ENCODE measurements at places on chromosomes 7 and 10.

DNA sequence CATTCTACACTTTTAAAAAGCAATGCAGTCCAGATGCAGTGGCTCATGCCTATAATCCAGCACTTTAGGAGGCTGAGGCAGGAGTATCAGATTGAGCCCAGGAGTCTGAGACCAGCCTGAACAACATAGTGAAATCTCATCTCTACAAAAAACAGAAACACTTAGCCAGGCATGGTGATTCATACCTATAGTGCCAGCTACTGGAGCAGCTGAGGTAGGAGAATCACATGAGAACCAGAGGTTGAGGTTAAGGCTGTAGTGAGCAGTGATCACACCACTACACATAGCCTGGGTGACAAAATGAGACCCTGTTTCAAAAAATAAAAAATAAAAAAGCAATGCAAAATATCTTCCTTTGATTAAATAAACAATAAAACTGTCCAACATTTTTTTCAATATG is 205.2 kb downstream of the GRM8 start:
- no peak for DNase-seq

DNA sequence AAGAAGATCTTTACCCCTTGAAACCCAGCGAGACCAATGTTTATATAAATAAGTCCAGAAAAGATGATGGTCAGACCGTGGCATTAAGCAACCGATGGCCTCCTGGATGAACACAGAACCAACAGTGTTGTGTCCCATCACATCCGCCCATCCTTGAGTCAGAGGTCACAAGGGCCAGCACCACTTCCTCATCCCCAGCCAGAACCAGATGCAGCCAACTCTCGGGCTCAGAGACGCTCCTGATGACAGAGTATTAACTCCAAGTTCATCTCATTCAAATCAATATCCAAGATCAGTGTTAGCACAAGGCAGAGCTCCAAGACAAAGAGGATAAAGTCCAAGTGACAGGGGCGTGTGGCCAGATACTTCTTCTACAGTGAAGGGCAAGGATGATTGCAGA is 63.5 kb downstream of the FAM53B start:
- no peak for DNase-seq

DNA sequence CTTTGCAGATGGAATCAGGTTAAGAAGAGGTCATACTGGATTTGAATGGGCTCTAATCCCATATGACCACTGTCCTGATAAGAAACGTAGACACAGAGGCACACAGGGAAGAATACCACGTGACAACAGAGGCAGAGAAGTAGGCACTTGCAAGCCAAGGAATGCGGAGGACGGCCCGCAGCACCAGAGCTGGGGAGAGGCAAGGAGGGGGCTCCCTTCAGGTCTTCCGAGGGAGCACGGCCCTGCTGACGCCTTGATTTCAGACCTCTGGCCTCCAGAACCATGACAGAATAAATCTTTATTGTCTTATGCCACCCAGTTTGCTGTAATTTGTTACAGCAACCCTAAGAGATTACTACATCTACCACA is 44.7 kb upstream of the TMEM213 start:
- no peak for DNase-seq

DNA sequence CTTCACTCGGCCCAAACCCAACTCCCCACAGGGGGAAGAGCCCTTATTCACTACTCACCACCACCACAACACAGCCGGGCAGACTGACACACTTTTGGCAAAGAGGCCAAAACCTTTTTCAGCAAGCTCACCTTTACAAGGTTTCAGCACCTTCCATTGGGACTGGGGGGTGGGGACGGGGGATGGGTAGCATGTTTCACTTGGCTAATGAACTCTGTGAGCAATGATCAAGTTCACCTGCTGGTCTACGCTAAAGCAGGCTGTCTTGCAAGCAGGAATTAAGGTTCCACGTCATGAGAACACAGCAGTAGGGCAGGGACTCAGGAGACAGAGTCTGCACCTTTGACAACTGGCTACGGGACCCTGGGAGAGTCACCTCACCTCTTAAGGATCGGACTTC is 7.0 kb downstream of the FAM53B start:
- DNase-seq, result no peak

DNA sequence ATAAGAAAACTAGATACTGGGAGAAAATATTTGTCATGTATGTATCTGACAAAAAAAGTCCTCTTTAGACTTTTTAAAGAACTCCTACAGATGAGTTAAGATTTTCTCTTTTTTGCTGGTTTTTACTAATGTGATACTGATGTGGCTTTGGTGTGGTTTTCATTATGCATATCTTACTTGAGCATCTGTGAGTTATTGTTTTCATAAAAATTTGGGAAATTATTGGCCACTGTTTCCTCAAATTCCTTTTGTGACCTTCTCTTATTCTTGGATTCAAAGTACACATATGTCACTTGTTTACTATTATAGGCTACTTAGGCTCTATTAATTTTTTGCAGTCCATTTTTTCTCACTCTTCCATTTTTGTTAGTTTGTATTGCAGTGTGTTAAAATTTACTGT is 89.0 kb downstream of the PPP1R9A start:
- DNase-seq, result no peak

DNA sequence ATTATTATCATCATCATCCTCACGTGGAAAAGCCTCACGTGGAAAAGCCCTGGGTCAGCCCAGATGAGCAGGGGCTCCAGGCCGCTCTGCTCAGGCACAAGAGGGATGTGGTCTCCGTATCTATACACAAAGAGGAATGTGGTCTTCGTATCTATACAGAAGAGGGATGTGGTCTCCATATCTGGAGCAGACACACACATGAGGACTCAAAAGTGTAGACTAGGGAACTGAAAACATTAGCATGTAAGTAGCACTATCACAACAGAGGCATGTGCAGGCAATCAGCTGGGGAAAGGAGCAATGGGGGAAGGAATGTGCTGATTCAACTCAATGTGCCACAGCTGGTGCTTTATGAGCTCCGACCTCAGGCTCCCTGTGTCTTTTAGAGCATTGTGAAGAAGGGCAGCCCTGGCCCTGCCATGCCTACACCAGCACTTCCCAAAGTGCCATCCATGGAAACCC is 86.5 kb downstream of the PLXNA4 start:
- DNase-seq, result no peak

- DNase-seq, result no peak
These were observed 15.6 kb downstream of the FAM107B start for GRCh38 chr10:14758994-14759664.

Data from AG08395 (cell line).